ENCODE measurements at places on chromosomes 7 and 10.
A peak's percentile ranks its signal among the peaks of the same experiment; 100 is the strongest.

DNA sequence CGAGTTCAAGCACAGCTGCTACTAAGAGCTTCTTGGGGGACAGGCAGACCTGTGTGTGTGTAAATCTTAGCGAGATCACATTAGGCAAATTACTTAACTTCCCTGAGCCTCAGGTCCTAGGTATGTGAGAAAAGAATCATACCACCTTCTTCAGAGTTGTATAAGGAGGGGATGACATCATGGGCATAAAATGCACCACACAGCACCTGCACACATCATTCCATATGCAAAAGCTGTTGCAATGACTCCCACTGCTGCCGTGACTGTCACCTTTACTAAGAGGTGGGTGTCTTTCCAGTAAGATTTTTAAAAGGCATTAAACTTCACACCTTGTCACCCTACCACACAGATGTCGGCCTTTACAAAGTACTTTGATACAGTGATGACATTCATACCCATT is 146.0 kb downstream of the FANK1 start:
- DNase-seq = no peak

GRCh38 chr7:913736-914520 is 37.6 kb downstream of the GET4 start:
- no peak for DNase-seq

DNA sequence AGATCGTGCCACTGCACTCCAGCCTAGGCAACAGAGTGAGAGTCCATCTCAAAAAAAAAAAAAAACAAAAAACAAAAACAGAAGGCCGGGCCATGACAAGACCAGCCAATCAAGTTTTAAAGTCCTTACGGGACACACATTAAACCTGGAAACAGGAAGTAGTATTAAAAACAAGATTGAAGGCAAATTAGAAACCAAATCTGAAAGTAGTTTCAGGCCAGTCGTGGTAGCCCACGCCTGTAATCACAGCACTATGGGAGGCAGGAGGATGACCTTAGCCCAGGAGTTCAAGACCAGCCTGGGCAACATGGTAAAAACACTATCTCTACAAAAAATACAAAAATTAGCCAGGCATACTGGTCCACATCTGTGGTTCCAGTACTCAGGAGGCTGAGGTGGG is 18.1 kb downstream of the PSAP start:
- DNase-seq = no peak

GRCh38 chr10:62748386-62748785 is 56.1 kb upstream of the ADO start:
- DNase-seq = no peak

- DNase-seq = no peak
Measured at GRCh38 chr10:35294506-35294905, 41.8 kb upstream of the CCNY start.

DNA sequence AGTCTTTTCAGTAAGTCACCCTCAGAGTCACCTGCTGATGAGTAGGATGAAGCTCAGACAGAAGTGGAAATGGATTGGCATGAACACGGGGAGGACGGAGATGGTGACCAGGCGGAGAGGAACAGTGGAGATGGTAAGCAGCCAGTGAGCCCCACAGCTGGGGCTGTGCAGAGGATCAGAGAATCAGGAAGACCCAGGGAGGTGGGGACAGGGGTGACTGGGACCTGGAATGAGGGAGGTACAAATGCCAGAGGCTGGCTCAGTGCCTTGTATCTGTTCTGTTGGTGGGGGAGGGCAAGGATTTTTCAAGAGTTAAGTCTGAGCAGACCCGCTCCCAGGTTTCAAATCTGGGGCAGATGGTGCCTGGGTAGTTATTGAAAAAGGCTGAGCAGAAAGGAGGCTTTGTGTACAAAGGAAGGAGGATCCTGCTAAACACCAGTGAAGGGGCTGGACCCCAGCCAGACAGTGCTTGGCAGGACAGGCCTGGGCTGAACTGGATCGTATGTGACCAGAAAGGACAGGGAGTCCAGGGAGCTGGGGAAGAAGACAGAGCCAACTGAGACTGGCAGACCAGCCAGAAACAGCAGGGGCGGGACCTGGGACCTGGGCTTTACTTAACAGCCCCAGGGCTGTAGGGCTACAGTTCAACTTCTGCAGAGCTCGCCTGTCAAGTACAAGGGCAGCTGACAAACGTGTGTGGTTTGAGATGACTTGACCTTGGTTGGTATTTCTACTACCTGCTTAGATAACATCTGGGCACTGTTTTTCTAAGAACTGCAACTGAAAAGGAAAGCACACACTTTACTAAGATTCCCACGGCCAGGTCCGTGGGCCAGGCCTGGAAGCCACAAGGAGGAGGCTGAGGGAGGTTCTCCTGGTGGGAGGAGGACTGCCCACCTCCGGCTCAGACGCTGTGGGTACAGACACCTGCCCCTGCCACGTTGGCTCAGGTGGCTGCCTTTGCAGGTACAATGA is 13.2 kb upstream of the FRMPD2 start:
- DNase-seq = no peak

DNA sequence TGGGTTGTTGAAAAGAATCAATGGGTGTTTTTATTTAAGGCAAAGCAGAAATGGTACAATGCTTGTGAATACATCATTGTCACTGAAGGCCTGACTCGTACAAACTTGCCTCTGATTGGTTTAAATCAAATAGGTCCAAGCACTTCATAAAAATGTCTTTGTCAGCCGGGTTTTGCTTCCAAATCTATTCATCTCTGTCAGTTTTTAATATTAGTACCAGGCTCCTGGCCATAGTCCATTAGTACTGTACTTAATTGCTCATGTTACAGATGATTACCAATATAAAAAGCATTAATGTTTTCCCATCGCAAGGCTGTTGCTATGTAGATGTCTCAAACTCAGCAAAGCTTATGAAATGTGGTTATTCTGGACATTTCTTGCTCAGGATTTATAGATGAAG is 171.9 kb downstream of the ARID5B start:
- DNase-seq = no peak

GRCh38 chr10:119283387-119283786 is 76.0 kb downstream of the GRK5 start:
- DNase-seq = no peak

DNA sequence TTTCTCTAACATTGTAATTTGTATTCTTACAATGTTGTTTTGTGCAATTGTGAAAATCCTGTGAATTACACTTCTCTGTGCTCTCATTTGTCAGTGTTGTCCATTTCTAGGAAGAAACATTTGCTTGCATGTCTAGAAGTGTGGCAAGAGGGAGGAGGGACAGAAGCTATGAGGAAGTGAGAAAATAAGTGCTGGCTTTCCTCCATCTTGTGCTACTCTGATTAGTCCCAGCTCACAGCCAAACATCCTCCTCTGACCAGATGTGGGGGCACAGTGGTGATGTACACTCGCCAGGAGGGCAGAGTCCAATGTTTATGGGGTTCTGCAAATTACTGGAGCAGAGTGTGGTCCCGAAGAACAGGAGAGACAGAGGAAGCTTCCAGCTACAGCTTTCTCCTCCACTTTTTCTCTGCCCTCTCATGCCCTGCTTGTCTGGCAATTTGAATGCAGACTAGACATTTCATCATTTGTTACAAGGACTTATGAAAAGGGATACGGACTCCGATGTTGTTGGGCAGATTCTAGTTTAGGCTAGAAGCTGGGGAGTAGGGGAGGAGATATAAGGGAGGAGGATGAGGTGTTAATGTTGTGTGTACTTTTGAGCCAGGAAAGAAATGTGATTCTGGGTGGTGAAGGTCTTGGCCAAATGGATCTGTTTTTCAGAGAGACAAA is 131.0 kb upstream of the C1GALT1 start:
- DNase-seq = no peak

GRCh38 chr7:116273918-116274301 is 63.6 kb downstream of the TES start:
- no peak for DNase-seq

- DNase-seq = peak; percentile 63
Measured at GRCh38 chr7:100221231-100221718, 1.5 kb downstream of the PVRIG start.

GRCh38 chr10:101226491-101227428 is 2.5 kb downstream of the LBX1 start:
- no peak for DNase-seq

DNA sequence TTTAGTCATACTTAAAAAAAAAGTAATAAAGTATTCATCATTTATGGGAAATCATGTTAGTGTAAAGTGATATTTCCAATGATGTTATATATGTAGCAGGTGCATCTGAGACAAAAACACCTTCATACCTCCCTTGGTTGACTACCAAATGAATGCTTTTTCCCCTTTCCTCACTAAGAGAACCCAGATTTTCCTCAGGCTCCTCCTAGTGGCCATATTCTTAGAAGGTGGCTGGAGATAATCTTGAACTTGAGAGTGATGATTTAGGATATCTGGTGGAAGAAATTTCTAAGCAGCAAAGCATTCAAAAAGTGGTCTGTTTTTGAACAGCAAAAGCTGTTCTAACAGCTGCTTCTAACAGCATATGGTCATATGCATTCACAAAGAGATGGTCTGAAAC is 16.8 kb upstream of the DNAH11 start:
- no peak for DNase-seq

GRCh38 chr7:10657201-10657600 is 316.5 kb upstream of the PHF14 start:
- DNase-seq = no peak

- no peak for DNase-seq
Measured at GRCh38 chr10:48844616-48845015, 95.0 kb downstream of the LRRC18 start.

GRCh38 chr7:9874182-9874581 is 1099.5 kb upstream of the PHF14 start:
- DNase-seq = no peak

DNA sequence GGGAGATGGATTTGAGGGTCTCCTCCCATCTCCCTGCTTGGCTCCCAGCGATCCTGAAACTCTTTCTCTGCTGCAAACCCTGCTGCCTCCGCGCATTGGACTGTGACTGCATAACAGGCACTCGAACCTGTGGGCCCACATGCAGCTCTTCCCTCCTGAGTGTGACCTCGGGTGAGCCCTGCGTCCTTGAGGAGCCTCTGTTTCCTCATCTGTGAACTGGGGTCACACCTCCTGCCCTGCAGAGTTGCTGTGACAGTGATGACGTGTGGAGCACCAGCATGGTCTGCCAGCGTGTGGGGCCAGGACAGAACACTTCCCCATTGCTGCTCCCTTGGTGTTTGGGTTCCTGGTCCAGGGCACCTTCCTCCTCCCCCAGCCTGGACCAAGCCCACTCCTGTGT is 46.9 kb upstream of the PSMG3 start:
- DNase-seq = no peak

DNA sequence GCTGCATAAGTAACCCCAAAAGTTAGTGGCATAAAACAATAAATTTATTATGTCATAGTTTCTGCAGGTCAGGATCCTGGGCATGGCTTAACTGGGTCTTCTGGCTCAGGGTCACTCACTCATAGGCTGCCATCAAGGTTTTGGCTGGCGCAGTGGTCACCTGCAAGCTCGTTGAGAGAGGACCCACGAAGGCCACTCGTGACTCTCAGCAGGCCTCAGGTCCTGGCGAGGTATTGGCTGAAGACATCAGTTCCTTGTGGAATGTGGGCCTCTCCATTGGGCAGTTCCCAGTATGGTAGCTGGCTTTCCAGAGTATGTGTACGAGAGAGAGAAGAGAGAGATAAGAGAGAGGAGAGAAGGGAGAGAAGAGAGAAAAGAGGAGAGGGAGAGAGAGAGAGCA is 138.3 kb upstream of the KLF14 start:
- no peak for DNase-seq

GRCh38 chr10:88913788-88914187 is 33.7 kb downstream of the STAMBPL1 start:
- DNase-seq = no peak

- DNase-seq = no peak
Measured at GRCh38 chr10:27947540-27947939, 51.3 kb downstream of the ODAD2 start.

DNA sequence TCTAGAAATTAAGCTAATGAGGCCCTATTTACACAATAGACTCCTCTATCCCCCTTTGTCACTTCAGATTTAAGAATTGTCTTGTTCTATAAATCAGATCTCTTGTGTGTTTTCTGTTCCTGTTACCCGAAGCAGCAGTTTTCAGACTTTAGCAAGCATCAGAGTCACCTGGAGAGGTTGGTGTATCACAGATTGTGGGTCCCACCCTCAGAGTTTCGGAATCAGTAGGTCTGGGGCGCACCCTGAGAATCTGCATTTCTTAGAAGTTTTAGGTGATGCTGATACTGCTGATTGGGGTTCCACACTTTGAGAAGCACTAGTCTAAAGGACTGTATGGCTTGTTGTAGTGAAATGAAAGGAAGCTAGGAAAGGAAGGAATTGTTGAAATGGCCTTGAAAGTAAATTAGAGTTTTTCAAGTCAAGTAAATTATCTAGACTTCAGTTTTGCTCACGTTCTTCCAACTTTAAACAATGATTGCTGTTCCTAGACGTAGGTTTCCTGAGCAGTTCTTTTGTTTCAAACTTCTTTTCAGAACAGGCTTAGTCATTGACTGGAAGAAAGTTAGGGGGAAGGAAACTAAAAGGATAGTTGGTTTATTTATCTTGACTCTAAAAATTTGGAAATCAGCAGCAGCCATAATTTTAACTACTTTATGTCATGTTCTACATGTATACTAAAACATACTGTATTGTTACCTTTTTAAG is 15.7 kb downstream of the BPGM start:
- no peak for DNase-seq

- DNase-seq = no peak
Measured at GRCh38 chr10:44383749-44384600, 922 bp downstream of the CXCL12 start.

GRCh38 chr10:91077549-91078071 is 142.9 kb upstream of the PCGF5 start:
- DNase-seq = no peak

DNA sequence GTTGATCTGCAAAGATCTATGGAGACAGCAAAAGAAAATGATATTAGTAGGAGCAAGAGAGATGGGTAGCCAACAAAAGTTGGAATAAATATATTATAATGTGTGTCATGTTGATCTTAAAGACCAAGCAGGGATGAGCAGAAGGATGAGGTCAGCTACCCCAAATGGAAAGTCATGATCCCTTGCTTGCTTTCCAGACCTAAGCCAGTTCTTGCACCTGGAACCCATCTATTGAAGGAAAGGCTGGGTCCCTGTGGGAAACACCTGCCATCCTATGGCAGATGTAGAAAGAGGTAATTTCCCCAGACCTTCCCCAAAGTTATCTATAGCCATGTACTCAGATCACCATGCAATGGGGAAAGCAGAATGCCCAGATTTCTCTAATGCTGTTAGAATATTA is 52.5 kb downstream of the LYZL2 start:
- DNase-seq = no peak
